ENCODE measurements at places on chromosomes 6 and 20. TPM values are rescaled to one million over a fixed set of nuclear protein-coding genes. Genes with fewer than 3 reads are reported as not detected.

DNA sequence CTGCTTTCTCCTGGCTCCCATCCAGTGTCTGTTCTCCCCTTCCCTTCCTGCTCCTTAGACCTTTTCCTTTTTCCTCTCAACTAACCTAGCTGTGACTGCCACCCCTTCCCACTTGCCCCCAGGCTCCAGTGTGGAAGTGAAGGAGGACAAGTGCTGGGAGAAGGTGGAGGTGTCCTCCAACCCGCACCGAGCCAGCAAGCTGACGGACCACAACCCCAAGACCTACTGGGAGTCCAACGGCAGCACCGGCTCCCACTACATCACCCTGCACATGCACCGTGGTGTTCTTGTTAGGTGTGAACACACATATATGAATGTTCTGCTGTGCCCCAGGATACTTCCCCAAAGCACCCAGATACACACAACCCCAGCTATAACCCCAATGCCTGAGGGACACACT lies 18.5 kb downstream of the CUL9 start:
- no peak for DNase-seq

- no peak for DNase-seq
Observed at GRCh38 chr20:34709831-34710567, 5.9 kb downstream of the TP53INP2 start.

- no peak for DNase-seq
Observed at GRCh38 chr6:71246596-71246995, 42.0 kb upstream of the OGFRL1 start.

DNA sequence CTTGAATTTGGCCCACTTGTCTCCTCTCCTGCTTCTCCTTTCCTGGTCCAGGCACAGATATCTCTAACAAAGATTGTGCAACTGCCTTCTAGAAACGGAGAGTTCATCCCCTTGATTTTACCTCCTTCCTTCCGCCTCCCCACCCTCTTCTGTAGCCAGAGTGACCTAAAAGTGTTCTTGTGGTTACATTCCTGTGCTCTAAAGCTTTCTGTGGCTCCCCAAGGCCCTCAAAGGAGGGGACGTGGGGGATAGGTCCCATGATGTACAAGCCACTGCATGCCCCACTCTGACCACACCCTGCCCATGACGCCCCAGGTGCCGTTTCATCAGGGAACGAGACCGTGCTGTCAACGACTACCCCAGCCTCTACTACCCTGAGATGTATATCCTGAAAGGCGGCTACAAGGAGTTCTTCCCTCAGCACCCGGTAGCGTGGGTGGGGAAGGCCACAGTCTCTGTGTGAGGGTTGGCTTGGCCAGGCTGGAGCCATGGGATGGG lies 8.2 kb downstream of the CDC25B start:
- no peak for DNase-seq

DNA sequence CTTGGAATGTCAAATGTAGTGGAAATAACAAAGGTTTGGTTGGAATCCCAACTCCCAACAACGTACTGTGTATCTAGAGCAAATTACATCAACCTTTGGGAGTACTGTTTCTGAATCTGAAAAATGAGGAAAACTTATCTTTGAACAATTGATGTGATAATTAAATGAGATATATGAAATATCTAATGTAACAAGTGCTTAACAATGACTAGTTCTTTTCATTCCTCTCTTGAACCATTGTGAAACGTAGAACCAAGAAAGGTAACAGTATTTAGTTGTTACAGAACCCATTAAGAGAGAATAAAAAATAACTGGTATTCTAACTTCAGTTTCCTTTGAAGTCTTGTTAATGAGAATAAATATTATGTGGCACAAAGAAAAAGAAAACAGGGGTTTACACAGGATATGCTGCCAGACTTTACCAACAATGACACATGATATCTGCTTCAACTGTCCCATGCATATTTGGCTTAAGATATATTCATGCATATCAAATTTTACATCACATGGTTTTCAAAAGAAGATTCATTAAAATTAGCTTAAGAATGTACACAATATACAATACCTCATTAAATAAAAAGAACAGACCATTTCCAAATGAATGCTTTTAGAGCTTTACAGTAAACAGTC lies 111.8 kb downstream of the ATG5 start:
- no peak for DNase-seq

DNA sequence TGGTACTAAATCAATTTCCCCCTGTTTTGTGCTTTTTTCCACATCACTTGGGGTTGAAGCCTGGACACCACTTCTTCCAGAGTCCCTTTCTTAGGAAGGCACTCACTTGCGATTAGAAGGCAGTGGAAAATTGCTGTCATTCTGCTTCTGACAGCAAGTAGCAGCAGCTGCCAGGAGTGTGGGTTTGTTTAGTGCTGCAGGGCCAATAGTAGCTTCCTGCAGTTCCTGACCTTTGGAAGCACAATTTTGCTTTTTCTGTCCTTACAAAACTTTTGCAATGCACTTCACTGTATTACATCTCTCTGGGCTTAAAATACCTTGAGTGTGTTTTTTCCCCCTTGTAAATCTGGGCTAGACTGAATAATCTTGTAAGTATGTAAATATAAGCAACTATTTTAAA lies 12.5 kb upstream of the HLA-DRA start:
- no peak for DNase-seq

DNA sequence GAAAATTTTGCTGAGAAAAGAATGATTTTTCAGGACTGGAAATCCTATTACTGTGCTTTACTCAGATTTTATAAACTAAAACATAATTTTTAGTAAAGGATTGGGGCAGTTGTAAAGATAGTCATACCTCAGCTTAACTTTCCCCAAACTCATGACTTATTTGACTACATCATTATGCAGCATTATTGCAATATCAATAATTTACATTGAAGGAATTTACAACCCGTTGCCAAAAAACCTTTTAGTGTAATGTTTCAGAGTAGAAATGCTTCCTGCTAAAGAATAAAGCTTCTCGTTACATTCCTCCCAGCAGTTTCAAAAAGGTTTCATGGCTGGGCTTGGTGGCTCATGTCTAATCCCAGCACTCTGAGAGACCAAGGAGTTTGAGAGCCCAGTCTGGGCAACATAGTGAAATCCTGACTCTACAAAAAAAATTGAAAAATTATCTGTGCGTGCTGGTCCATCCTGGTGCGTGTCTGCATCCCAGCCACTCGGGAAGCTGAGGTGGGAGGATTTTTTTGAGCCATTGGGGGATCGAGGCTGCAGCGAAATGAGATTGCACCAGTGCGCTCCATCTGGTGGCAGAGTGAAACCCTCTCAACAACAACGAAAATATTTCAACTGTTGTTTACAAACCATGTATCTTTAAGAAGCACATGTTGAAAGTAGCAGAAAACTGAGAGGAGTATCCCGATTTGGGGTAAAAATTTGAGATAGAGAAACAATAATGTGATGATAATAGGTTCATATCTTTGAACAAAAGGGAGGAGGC lies 4.4 kb downstream of the AMD1 start:
- peak; percentile 13 for DNase-seq

DNA sequence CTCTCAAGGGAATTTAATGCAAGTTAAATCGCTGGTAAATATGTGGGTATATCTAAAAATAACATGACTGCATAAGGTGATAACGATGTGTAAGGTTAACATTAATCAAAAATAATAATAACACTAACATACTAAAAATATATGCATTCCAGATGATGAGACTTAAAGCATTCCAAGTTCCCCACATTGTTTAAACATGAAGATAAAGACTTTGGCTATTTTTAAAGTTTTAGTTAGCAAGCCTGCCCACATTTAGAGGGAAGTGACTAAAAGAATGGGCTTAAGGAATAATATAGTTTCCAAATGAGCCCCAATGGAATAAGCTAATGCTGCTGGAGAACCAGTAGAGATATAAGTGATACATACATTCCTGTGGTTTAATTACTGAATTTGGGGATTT lies 941.3 kb downstream of the TBC1D32 start:
- DNase-seq = no peak

DNA sequence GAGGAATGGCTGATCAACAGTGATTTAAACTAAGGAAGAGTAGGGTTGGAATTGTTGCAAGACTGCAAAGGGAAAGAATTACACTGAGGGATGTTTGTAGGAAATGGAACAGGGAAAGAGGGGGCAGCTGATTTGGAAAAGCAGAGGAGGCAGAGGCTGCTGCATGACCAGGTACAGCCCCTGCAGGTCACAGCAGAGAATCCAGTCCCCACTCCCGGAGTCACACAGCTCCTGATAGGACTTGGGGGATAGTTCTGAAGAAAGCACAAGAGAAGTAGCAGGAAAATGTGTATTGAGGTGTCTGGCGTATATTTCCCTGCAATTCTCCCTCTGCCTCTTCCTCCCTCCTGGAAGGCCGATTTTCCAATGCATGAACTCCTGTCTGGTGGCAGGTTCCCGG lies 92.5 kb upstream of the PDE10A start:
- DNase-seq = no peak

DNA sequence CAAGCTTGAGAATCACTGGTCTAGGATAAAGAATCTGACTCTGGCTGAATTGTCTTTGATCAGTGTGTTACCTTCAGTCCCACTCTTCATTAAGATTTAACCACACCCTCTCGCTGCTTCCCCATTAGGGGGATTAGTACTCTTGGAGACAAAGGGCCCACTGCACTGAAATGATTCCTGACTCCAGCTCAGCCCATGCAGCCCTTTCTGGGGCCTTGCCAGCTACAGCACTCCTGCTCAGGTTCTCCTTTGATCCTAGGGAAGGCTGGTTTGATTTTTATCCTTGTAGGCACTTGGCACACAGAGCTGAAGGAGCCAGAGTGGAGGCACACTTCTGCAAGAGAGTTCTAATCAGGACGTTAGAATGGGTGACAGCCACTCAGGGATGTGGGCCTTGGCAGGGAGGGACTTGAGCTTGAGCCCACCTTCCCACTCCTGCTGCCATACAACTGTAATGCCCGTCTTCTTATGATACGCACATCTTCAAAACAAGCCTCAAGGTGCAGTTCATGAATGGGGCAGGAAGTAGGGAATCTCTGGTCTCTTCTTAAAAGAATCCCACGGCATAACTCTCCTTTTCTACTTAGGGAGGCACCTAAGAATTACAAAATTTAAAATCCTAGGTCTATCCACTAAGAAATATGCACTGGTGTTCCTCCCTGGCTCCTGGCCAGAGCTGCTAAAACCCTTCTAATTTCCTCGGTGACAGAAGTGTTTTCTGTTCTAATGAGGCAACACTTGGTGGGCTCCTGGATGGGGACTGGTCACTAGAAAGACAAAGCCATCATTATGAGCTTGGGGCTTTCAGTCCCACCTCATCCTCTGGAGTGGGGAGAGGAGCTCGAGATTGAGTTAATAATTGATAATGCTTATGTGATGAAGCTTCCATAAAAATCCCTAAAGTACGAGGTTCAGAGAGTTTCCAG lies 1.5 kb upstream of the SLA2 start:
- DNase-seq = no peak

GRCh38 chr6:144621332-144621731 lies 336.2 kb downstream of the UTRN start:
- DNase-seq = no peak

- DNase-seq = no peak
Observed at GRCh38 chr20:50393990-50394561, 116.1 kb upstream of the PTPN1 start.

NTSR1 gene
- total RNA-seq = not detected

HLA-A gene
- 2,115 TPM for total RNA-seq

ENPP4 gene
- 12.3 TPM for total RNA-seq

CSNK2A1 gene
- total RNA-seq = 91.8 TPM

DNAH8 gene
- not detected for total RNA-seq

Data from naive thymus-derived CD8-positive, alpha-beta T cell (primary cell).